ENCODE measurements at places on chromosomes 12 and 14.

DNA sequence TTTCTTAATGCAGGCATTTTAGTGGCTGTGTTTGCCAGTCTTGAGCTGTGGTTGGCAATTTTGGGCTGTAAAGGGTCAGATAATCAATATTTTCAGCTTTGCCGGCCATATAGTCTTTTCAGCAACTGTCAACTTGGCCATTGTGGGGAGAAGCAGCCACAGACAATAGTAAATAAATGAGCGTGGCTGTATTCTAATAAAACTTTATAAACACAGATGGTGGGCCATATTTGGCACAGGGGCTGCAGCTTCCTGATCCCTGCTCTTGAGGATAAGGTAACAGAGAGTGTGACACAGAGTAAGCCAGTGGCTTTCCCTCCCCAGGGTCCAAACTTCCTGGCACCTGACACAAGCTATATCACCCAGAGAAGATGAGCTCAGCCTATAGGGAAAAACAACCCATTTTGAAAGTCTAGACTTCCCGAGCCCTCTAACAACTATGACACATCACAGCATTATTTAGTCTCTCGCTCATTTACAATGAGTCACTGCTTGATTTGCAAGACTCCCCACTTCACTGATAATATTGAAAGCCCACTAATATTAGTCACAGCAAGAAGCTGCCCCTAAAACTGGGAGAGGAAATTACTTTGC is 163.1 kb upstream of the TMPO start:
- DNase-seq, result no peak

GRCh38 chr14:62983821-62984220 is 61.4 kb downstream of the KCNH5 start:
- DNase-seq, result no peak

DNA sequence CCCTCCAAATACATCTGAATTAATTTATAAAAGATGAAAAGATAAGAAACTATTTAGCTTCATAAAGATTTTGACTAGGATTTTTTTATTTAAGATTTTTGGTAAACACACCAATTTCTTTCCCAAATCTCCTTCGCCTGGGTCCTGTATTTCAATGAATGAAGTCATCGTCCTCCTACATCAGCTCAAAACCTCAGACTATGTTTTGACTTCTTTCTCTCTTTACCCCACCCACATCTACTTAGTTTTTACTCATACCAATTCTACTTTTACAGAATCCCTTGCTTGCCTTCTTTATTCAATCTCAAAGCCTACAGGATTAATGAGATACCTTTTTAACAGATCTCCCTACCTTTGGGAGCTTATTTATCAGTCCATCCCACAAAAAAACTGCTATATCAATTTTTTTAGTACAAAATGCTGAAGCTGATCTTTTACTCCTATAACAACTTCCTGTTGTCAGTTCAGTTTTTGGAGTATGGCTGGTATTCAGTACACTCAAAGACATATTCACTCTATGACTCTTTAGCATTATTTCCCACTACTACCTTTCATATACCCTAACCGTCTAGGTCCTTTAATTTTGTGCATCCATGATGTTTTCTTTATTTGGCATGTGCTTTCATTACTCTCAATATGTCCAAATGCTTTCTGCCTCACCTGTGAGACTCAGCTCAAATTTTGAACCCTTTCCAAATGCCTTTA is 18.7 kb upstream of the CCDC91 start:
- no peak for DNase-seq

DNA sequence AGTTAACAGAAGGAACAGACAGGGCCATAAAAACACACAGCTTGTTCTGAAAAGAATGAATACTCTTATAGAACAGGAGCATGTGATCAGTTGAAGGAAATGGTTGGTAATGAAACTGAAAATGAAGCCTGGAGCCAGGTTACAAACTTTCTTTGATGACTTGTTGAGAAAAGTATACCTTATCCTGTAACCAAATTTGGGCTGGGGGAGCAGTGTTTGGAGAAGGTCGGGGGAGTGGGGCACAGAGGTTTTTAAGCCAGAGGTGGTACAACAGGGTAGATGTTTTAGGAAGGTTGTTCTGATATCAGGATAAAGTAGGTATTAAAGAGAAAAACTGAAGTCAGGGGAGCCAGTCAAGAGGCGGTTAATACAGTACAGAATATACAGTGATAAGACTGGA is 8.2 kb downstream of the GOLT1B start:
- DNase-seq, result no peak

- DNase-seq, result no peak
Measured at GRCh38 chr14:105918496-105919262, 392.3 kb downstream of the TMEM121 start.

DNA sequence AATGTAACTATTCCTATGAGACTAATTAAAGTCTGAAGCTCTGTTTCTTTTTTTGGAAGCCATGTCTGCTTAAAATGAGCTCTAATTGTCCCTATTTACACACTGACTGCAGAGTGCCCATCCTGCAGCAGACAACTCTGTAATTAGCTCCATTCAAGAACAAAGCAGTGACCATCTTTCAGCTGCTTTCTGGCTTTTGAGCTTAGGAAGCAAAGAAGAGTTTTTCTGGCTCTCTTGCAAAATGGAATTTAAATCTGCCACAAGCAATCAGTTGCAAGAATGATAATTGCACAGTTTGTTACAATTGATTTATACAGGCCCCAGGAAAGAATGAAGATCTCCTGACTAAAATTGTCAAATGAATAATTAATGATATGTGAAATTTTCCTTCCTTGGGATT is 83.4 kb downstream of the GAS2L3 start:
- no peak for DNase-seq

GRCh38 chr14:75433631-75434071 is 5.8 kb downstream of the JDP2 start:
- no peak for DNase-seq

GRCh38 chr12:87112571-87113345 is 856.6 kb upstream of the MGAT4C start:
- no peak for DNase-seq

GRCh38 chr12:23493672-23494071 is 455.8 kb downstream of the SOX5 start:
- DNase-seq, result no peak

DNA sequence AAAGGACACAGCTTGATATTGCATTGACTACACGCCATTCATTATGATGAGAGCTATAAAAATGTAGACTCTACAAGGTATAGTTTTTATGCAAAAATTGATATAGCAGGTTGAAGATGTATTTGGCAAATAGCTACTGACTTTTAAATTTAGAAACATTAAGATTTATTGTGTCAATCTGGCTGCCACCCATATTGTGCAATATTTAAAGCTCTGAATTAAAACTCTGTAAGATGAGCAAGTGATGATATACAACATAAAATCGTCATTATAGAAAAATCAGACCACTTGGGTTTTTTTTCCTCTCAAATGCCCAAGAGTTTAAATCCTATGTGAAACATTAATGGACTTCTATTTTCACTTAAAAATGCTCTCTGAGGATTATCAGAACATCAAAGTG is 36.8 kb upstream of the E2F7 start:
- DNase-seq, result no peak

GRCh38 chr12:52925717-52926595 is 21.1 kb upstream of the KRT8 start:
- DNase-seq, result no peak

GRCh38 chr12:52857500-52857899 is 8.7 kb upstream of the KRT78 start:
- no peak for DNase-seq

DNA sequence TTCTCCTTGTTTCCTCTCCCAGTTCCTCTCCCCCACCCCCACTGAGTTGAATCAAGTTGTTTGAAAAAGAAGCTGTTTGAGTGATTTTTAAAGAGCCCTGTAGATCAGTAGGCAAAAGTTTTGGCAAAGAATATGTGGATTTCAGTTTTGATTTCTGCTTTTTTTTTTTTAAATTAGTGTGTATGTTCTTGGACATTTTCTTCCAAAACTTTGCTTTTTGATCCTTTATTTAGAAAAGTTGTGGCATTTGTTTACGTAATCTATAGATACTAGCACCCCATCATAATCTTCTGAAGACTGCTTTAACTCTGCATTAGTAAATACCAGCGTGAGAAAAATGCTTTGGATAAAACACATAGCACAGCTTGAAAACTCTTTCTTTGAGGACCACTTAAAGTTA is 190.3 kb upstream of the SEL1L start:
- DNase-seq, result no peak

DNA sequence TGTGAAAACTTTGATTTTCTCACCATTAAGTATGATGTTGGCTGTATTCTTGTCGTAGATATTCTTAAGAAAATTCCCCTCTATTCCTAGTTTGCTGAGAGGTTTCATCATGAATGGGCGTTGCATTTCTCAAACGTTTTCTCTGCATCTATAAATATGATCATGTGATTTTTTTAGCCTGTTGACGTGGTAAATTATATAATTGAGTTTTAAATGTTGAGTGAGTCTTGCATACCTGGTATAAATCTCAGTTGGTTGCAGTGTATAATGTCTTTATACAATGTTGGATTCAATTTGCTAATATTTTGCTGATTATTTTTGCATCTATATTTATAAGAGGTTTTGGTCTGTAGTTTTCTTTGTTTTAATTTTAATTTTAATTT is 405.9 kb upstream of the MIS18BP1 start:
- DNase-seq, result no peak

- DNase-seq, result no peak
Measured at GRCh38 chr12:6049587-6049986, 74.9 kb downstream of the VWF start.

DNA sequence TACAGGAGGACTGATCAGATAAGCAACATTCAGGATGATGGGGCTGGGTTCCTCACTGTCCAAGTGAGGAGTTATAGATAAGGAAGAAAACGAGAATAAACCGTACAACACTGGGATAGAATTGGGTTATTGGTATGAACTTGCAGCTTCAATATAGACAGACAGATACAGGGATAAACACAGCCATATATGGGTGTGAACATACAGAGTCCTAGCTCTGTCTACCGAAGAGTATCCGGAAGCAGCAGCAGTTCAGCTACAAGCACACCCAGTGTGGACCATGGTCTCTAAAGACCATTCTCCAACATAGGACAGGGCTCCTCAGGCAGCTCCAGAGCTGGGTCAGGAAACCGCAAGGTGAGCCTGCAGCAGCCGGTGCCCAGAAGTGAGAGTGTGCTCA is 40.8 kb downstream of the CDC42BPB start:
- DNase-seq, result no peak

- peak; percentile 7 for DNase-seq
Measured at GRCh38 chr12:19130224-19131024, 891 bp downstream of the PLEKHA5 start.

DNA sequence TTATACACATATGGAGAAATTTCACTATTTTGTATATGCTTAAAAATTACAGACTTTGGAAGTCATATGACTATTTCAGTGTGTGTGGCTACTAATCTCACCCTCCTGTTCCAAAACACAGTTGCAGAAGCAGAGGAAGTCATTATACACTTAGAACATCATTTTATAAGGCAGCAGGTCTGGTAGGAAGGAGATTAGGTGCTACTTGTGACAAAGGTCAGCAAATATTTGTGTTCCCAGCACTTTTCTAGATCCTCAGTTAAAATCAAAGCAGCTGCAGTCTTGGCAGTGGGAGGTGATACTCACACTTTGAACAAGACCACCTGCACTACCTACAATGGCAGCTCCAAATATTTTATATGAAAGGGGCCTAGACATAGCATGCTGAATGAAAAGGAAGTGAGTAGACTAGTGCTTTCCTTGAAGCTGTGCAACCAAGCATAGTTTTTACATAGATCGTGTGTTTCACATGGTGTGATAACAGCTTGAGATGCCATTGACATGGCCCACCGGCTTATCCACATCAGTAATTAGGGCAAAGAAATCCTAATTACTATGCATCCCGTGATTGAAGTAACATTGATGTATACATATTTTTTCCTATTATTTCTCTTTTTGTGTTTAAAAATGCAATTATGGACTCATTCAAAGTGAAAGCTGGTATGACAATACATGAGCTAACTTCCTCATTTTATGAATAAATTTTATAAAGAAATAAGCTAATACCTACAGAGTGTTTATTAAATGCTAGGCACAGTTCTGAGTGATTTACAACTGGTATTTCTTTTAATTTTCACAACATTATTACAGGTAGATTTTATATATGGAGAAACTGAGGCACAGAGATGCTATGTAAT is 5.3 kb downstream of the GYS2 start:
- DNase-seq, result no peak

DNA sequence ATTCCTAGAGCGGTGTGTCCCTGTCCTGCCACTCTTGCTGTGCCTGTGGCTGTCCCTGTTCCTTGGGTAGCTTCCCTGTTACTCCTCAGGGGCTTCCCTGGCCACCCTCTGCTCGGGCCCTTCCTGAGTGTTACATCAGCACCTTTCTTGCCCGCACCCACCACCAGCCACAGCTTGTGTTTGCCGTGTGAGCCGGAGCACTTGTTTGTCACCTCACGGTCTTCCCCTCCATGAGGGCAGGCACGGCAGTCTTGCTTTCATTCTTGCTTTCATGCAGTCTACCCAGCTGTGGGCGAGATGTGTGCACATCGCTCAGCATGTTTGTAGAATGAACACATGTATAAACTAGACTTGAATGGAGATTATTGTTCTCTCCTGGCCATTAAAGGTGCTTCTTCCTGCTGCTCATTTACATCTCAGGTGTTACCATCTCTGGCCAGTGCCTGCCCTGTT is 42.0 kb downstream of the TRAF3 start:
- no peak for DNase-seq

DNA sequence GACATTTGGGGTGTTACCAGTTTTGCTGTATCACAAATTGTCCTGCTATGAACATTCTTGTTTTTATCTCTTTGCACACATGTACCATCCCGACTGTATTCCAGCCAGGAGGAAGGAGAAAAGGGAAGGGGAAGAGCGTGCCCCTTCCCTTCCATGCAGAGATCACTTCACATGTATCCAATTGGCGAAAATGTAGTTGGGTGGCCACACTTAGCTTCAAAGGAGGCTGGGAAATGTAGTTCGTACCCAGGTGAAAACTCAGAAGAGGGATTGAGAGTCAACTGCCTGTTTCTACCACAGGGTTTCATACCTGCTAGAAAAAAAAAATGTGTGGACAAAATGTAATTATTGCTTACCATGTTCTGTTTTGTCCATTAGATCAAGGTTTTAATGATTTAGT is 189.1 kb upstream of the PELI2 start:
- no peak for DNase-seq

DNA sequence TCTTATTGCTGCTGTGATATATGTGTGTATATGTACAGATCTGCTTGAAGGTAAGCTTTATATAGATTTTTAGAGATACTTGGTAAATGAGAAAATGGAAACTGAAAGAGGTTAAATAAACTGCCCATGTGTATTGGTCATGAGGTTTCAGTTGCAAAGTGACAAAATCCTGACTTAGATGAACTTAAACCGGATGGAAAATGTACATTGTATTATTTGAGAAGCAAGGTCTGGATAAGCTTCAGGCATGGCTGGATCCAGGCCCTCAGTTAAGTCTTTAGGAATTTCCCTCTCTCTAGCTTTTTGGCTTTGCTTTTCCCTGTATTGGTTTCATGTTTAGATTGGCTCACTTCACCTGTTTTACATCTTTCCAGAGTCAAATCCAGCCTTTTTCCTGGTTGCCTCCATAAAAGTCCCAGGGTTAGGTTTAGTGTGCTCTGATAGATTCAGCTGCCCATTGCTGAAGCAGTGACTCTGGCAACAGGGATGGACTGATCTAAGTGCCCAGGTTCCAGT is 21.0 kb upstream of the MAP1LC3B2 start:
- no peak for DNase-seq

GRCh38 chr12:100127766-100128511 is 14.7 kb downstream of the BLTP3B start:
- peak; percentile 91 for DNase-seq

- DNase-seq, result no peak
Measured at GRCh38 chr12:20063116-20063515, 305.2 kb upstream of the PDE3A start.

- no peak for DNase-seq
Measured at GRCh38 chr14:69591317-69591716, 16.6 kb upstream of the CCDC177 start.

Data from inflammatory macrophage (primary cell).